ENCODE measurements at places on chromosomes 7 and 10.

DNA sequence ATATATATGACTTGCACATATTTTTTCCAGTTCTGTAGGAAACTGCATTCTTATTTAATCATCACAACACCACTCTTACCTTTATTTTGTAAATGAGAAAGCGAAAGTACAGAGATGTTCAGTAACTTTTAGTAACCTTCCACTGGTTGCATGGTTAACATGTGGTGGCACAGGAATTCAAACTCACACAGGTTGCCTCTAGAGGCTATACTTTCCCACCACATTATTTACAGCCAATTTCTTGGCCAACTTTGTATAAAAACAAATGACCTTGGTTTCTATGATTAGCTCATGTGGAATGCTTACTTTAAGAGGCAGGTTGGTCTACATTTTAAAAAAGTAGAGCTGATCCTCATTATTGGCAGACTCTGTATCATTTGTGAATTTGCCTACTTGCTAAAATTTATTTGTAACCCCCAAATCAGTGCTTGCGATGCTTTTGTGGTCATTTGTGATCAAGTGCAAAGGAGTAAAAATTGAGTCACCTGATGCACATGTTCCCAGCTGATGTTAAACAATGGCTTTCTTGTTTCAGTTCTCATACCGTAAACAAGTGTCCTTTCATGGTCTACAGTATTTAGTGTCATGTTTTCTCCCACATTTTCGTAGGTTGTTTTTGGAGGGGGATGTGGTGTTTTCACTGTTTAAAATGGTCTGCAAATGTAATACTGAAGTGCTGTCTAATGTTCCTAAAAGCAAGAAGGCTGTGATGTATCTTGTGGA lies 14.8 kb downstream of the BBS9 start:
- no peak for DNase-seq

GRCh38 chr10:89973326-89973725 lies 271.9 kb downstream of the KIF20B start:
- DNase-seq = no peak

DNA sequence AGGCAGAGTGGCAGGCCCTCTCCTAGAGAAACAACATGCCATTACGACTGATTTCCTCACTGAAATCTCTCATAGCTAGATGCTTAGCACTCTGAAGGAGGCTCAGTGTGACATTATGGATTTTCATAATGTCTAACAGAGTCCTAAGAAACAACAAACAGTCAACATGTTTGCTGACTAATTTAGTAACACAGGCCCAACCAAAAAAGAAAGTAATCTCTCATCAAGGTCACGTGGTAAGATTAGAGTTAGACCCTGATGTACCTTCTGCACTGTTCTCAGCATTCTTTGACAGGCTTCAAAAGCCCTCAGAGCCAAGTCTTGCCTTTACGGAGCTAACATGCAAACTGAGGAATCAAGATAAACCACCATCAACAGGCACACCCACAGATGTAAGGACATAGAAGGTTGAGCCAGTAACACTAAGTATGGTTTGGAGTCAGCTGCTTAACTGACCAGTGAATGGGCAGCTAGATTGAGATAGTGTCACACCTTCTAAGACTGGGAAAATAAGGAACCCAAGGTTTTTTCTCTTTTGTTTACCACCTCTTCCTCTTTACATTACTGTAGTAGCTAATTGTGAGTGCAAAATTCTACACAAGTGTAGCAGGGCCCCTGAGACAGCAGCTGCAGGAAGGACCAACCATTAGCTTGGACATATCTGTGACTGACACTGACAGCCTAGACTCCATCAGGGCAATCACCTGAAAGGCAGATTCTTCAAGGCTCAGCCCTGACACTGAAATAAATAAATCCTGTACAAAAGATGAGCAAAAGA lies 15.3 kb upstream of the KCNIP2 start:
- no peak for DNase-seq

GRCh38 chr7:133230591-133231194 lies 22.2 kb upstream of the EXOC4 start:
- DNase-seq = peak; percentile 33

DNA sequence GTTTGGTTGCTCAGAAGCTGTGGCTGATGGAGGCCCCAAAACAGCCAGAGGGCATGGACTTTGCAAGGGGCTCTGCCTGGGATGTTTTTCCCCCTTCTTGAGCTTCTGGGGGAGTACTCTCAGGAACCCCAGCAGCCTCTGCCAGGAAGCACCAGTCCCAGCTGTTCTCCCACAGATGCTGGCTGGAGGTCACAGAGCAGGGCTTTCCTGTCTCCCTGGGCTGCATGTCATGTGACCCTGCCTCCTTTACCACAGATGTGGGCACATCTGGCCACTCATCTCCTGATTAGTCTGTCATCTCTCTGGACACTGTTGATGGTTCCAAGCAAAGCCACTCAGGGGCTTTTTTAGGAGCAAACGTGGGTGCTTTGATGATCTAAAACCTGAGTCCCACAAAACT lies 136.7 kb downstream of the NEURL1 start:
- no peak for DNase-seq

DNA sequence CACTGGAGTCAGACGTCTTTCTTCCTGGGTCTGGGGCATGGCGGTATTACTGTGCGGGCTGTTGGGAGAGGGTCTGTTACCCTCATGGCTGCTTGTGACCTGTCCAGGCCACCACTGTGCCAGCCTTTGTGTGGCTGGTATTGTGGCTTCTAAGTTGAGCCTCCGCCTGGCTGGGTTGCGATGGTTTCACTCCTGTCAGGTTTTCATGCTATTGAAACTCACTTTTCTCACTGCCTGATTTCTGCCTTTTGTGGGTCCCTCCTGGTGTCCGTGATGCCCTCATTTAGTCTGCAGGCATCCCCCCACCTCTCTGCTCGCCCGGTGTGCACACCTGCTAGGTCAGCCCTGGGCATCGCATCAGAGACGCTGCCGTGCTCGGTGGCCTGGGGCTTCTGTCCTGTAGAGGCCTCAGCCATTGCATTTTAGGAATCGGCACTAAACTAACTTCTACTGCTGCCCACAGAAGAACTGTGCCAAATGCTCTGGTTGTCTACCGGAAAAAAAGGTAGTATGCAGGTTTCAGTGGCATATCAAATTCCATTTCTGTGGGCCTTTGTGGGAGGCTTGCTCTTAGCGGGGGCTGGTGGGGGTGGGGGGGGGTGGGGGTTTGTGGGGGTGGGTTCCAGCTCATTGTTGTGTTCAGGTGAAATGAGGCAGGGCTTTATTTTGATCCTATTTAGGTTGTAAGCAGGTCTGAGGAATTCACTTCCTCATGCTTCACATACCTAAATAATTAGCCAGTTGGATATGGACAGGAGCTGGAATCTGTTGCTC lies 64.3 kb downstream of the MGMT start:
- DNase-seq = no peak

Measured in activated gamma-delta T cell treated with Interleukin-2 at 50 U/mL for 16 hours (primary cell).